Occipital lobe (tissue), 3 donors: ENCODE measurements at places on chromosomes 13 and 19. TPM values are rescaled to one million over a fixed set of nuclear protein-coding genes. Genes with fewer than 3 reads are reported as not detected.

The MAP2K2 gene
- total RNA-seq: 61.3 TPM

DNA sequence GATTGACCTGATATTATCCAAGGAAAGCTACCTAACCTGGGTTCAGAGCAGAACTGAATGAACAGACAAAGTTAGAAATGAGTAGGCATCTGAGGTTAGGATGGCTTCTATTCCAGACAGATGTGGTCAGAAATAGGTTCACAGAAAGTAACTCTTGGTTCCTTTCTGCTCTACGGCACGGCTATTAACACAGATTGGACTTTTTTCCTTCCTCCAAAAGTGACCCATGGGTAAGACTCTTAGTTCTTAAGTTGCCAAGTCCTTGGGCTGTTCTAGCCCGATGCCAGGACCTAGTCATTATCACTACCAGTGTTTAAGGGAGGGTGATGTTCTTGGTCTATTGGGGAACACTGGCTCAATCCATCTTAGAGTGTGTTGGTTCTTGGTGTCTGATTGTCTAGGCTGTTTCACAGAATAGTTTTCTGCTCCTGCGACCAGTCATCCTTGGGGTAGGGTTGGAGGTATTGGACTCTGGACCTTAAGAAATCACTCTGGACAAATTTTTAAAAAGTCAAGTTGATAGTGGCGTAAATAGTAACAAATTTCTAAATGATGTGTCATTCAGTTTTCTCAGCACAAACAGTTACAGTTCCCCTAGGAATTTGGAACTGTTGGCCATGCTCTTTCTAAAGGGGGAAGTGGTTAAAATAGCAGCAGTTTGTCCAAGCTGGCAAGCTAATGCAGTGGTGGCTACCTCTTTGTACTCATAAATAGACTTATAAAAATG is 60.1 kb upstream of the MYCBP2 start:
- DNase-seq: no peak

- no peak for DNase-seq
Observed at GRCh38 chr19:6718741-6719539, 1.5 kb downstream of the C3 start.

GRCh38 chr19:16625163-16625958 is 2.6 kb downstream of the MED26 start:
- DNase-seq: no peak

DNA sequence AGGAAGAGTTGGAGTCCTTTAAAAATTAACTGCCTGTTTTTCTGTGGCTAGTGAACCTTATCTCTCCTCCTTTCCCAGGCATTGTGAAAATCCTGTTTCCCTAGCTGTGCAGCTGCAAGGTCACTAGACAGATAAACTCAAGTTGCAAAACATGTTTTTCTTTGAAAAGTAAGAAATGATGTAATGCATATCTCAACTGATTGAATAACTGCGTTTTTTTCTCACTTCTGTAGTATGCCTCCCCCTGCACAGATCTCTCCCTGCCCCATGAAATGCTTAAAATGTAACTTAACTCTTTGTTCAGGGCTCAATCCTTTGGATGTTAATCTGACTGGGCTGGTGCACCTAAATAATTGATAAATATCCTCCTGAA is 27.7 kb upstream of the CYSLTR2 start:
- DNase-seq: no peak

DNA sequence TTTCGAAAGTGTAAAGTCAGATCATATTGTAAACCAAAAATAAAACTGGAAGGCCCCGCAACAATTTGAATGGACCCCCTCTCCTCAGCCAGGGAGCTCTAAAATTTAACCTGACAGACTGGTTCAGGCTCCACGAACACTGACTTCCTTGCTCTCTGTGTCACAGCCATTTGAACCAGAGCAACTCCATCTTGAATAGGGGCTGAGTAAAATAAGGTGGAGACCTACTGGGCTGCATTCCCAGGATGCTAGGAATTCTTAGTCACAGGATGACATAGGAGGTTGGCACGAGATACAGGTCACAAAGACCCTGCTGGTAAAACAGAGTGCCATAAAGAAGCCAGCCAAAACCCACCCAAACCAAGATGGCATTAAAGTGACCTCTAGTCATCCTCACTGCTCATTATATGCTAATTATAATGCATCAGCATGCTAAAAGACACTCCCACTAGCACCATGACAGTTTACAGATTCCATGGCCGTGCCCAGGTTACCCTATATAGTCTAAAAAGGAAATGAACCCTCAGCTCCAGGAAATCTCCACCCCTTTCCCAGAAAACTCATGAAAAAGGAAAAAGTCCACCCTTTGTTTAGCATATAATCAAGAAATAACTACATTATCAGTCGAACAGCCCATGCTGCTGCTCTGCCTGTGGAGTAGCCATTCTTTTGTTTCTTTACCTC is 43.1 kb downstream of the RFXAP start:
- DNase-seq: no peak

- no peak for DNase-seq
Observed at GRCh38 chr19:28549680-28550277, 663.2 kb downstream of the UQCRFS1 start.

GRCh38 chr19:42150911-42151361 is 18.7 kb upstream of the POU2F2 start:
- DNase-seq: no peak

DNA sequence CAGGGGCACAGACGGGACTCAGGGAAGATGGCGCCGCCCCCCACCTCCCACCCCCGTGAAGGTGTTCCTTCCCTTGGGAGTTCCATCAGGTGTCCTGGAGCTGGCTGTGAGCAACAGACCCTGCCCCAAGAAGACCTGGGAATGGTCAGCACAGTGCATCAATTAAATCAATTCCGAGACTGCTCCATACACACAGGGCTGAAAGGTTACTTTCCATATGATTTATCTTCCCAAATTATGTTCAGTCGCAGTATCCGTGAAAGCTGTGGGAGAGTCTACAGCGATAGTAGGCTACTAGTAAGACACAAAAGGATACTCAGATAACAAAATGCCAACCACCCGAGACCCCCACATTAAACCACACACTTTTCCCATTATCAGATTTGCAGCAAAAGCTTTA is 71.8 kb upstream of the PABPC3 start:
- no peak for DNase-seq

GRCh38 chr13:32989942-32990341 is 26.3 kb upstream of the KL start:
- no peak for DNase-seq
